ENCODE measurements at places on chromosomes 6 and 20. TPM values are rescaled to one million over a fixed set of nuclear protein-coding genes. Genes with fewer than 3 reads are reported as not detected.

Gene CCN5
- 520 TPM for total RNA-seq

Gene RAET1E
- total RNA-seq: 0.36 TPM

Gene GUCA1A
- total RNA-seq: not detected

Gene PRRT1
- not detected for total RNA-seq

Gene ZNF335
- 20.3 TPM for total RNA-seq

Gene KIAA1755
- 2.7 TPM for total RNA-seq

Gene SALL4
- total RNA-seq: 3.5 TPM

Gene FAM184A
- under 0.01 TPM for total RNA-seq

Gene MDFI
- total RNA-seq: 0.72 TPM

Gene CFB
- total RNA-seq: 26.8 TPM

Gene OOEP
- total RNA-seq: 0.36 TPM

Gene C6orf132
- total RNA-seq: 2.9 TPM

Gene TRIM31
- total RNA-seq: not detected

Gene EFCAB8
- total RNA-seq: 1.4 TPM

Gene SPATS1
- not detected for total RNA-seq

Gene SF3B5
- 78.9 TPM for total RNA-seq

Gene MBOAT1
- 1.4 TPM for total RNA-seq

Gene KIF16B
- total RNA-seq: 9.0 TPM

Gene TRIM26
- 29.3 TPM for total RNA-seq

Gene LY6G6F
- total RNA-seq: not detected

Gene BMP7
- total RNA-seq: not detected

Gene GPSM3
- total RNA-seq: 0.88 TPM

Gene LY6G5C
- 0.72 TPM for total RNA-seq

Gene BTN2A1
- total RNA-seq: 10.5 TPM

Gene GPLD1
- total RNA-seq: 0.72 TPM

Gene TREM1
- 1.8 TPM for total RNA-seq

Gene RSPH3
- 10.3 TPM for total RNA-seq

Gene LGSN
- not detected for total RNA-seq

Gene ZC2HC1B
- total RNA-seq: not detected

Gene PDE7B
- total RNA-seq: 25.3 TPM

Gene SNX21
- 69.0 TPM for total RNA-seq

Gene CST4
- not detected for total RNA-seq

Gene SRSF12
- total RNA-seq: under 0.01 TPM

Gene GSTA1
- not detected for total RNA-seq

Gene HLA-C
- total RNA-seq: 477 TPM

Gene GSTA3
- not detected for total RNA-seq

Gene ELOVL2
- total RNA-seq: 0.29 TPM

Gene ZFP57
- total RNA-seq: 0.36 TPM

Gene VSX1
- total RNA-seq: not detected

Gene HLA-DMA
- total RNA-seq: 20.0 TPM

Gene KCNK5
- total RNA-seq: not detected

Gene TFAP2D
- total RNA-seq: not detected

Measured in osteoblast (primary cell).